ENCODE measurements at places on chromosomes 2 and 18.

- DNase-seq: no peak
Observed at GRCh38 chr2:30336978-30337841, 105.9 kb downstream of the LBH start.

DNA sequence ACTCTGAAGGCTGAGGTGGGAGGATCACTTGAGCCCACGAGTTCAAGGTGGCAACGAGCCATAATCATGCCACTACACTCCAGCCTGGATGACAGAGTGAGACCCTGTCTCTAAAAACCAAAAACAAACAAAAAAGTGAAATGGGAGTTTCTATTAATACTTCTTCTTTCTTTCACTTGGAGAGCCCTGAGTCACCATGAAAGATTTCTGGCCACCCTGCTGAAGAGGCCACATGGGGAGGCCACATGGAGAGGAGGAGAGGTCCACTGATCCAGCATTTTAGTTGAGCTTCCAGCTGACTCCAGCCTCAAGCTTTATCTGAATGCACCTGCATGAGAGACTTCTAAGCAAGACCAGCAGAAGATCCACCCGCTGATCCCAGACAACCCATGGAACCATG, 74.2 kb upstream of the LAPTM4A start:
- DNase-seq: no peak

GRCh38 chr2:165567273-165567672, 97.8 kb downstream of the CSRNP3 start:
- no peak for DNase-seq

GRCh38 chr18:63570721-63571120, 16.4 kb upstream of the SERPINB13 start:
- no peak for DNase-seq

DNA sequence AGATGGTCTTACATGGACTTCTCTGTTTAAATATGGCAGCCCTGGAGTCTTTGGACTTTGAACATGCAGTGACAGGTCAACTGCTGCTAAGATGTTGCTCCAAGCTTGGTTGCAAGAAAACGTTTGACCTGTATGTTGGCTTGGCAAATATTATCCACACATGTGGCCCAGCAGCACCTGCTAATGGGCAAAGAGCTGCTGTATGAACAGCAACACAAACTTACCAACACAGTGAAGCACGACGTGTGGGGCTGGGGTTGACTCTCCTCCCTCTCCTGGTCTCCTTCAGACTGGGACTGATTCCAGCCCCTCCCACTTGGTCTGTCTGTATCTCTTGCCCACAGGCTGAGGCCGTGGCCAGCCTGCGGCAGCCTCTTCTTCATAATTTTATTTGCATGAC, 3.8 kb downstream of the KCNE4 start:
- no peak for DNase-seq

- DNase-seq: no peak
Observed at GRCh38 chr2:128941751-128942150, 623.1 kb upstream of the HS6ST1 start.

- DNase-seq: no peak
Observed at GRCh38 chr2:2901384-2902345, 476.0 kb downstream of the EIPR1 start.

GRCh38 chr2:29920130-29920577, 1.2 kb downstream of the ALK start:
- DNase-seq: peak; percentile 41

DNA sequence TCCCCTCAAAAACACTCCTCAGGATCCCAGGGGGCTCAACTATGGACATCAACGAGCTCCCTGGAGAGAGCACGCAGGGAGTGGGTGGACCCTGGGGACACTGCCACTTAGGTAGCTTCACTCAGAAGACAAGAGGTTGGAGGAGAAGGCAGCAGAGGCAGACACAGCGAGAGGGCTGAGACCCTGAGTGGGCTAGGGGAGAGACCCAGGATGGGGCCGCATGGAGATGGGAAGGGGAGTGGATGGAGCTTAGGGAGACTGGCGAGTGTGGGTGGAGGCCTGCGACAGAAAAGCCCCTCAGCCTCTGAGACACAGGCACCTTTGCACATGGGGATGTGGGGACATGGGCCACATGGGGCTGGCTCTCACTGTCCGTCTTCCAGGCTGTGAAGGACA, 70.9 kb downstream of the ASB1 start:
- no peak for DNase-seq

DNA sequence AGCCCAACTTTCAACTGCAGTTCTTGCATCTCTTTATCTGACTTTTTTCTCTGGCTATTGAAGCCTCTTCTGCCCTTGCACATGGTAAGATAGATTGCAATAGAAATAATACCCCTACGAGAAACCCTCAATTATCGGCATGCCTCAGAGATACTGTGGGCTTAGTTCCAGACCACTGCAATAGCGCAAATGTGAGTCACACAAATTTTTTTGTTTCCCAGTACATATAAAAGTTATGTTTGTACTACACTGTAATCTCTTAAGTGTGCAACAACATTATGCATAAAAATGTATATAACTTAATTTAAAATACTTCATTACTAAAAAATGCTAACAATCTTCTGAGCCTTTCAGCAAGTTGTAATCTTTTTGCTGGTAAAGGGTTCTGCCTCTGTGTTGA, 124.7 kb downstream of the PDE1A start:
- peak; percentile 86 for DNase-seq

DNA sequence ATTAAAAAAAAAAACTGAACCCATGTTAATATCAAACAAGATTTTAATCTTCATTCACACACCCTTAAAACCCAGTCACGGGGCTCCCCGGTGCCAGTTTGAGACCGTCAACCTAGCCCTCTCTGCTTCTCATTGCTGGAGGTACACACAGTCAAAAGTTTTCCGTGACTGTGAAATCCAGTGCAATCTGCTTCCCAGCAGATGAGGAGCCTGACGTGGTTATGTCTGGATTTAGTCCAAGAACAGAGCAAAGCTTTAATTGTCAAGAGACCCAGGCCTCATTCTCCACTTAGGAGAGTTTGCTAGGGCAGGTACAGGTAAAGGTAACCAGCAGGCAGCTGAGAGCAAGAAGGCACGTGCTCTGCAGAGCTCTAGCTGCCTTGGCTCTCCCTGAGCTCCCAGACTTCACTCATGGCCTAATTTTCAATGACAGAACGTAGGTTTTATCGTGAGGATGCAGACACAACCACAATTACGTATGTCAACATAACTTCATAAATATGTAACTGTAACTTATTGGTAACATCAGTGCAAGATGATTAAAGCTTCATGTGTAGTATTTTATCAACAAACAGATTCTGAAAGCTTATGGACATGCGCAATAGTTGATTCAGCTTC, 56.3 kb downstream of the SLC16A14 start:
- peak; percentile 36 for DNase-seq

DNA sequence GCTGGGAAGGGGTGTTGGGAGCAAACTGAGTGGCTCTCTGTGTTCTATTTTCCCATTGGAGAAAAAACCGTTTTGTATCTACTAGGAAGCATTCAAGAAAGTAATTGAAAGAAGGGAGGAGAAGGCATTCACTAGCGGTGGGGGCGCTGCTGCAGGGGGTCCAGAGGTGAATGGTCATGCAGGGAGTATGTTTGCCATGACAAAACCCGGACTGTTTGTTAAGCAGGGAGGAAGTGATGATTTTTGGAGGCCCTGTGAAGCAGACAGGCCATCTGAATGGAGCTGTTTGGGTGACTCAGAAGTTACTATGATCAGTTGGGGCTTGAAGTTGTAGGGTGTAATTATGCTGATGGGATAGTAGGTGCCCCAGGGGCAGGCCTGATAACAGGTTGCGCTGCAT, 7.0 kb downstream of the TAF4B start:
- no peak for DNase-seq

DNA sequence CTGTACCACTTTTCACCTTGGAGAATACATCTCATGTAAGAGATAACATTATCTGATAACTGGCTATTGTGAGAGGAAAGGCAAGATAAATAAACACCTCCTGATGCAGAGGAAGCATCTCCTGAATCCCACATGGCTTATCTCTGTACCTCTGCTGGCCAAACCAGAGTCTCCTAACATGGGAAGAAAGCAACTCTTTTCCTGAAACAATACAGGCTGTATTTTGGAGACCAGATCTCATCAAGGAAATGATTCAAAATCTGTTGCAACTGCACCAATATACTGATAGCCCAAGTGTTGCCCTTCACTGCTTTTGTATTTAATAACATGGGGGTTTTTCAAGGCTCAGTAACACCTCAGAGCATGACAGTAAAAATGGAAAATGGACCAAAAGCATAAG, 106.9 kb downstream of the MREG start:
- DNase-seq: no peak

- no peak for DNase-seq
Observed at GRCh38 chr2:152154462-152154861, 21.1 kb downstream of the STAM2 start.

- no peak for DNase-seq
Observed at GRCh38 chr18:8783994-8784530, 78.7 kb downstream of the MTCL1 start.

DNA sequence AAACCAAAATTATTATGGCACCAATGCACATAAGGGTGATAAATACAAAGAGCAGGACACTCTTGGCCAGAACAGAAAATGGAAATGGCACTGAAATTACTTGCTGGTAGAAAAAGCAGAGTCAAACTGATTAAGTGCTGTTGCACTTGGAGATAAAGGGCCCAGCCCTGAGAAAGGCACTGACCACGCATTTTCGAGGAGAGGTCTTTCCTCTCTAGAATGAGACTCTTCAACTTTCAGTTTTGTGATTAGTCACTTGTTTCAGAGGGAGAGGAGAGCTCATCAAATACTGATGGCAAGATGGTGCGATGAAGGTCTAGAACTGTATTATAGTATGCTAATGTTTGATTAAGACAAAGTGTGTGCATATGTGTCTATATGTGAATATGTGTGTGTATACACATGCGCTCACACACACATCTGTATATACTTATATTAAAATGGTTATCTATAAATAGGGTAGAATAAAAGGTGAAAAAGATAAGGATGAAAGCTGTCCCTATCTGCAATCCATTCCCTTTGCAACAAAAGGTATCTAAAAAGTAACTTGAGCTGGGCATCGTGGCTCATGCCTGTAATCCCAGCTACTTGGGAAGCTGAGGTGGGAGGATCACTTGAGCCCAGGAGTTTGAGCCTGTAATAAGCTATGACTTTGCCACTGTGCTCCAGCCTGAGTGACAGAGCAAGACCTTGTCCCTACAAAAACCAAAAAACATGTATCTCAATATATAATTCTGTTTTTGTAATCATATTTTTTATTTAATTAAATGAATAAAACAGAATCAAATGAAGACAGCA, 48.8 kb upstream of the ZDBF2 start:
- DNase-seq: no peak

- DNase-seq: peak; percentile 35
Observed at GRCh38 chr18:62741118-62741566, 25.8 kb downstream of the PHLPP1 start.

Data from fibroblast of skin of right quadriceps (primary cell).